Activated naive CD8-positive, alpha-beta T cell treated with anti-CD3 and anti-CD28 coated beads, Interleukin-2, amount 50 U/mL, for 24 hours (primary cell): ENCODE measurements at places on chromosomes 13 and 19.

DNA sequence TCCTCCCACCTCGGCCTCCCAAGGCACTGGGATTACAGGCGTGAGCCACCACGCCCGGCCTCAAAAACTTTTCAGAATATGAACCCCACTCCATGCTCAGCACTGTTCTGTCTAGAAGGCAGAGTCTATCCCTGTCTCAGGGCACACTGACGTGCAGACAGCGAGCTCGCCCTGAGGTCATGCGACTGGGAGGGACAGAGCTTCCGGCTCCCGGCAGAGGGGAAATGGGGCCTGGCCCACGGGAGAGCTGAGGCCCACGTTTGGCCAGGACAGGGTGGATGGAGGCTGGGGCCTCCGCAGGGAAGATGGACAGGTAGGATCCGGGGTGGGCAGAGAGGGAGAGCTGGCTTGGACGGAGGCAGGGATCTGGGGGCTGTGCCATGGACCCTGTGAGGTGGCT is 2.8 kb upstream of the AZU1 start:
- DNase-seq: no peak

DNA sequence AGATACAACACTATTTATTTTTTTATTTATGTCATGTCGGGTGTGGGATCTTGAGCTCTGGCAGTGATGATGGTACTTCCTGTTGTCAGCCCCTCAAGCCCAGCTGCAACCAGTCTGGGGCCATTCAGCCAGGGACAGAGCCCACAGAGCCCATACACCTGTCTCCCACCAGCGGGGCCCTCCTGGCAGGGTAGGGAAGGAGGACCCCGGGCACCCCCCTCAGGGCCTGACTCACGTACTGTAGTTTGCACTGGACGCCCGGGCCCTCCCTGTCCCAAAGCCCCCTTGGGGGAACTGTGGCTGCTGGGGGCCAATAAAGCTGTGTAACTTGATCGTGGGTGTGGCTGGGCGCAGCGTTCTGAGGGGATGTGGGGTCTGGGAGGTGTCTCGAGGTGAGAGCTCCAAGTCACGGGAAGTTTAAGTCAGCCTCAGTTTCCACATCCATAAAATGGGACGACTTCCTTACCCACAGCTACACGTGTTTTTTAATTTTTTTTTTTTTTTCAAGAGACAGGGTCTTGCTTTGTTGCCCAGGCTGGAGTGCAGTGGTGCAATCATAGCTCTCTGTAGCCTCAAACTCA is 9.5 kb downstream of the ATG4D start:
- peak; percentile 12 for DNase-seq

- no peak for DNase-seq
Measured at GRCh38 chr19:1369214-1369805, 14.4 kb upstream of the NDUFS7 start.

DNA sequence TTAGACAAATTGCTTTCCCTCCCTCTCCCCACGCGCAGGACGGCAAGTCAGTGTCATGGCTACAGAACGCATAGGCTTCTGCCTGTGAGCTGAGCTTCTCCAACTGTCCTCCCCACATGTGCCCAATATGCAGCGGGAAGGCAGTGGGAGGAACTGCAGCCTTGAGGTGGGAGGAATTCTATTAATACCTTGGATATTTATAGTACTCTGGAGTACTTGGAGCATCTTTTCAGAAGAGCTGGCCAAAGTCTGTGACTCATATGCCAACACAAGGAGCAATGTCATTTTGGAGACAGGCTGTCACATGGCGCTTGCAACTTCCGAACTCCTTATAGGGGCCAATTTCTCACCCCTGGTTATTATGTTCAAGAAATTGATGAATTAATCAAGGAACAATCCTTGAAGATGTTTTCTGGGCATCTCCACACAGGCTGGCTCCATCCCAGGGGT is 245.0 kb upstream of the SERP2 start:
- DNase-seq: no peak

DNA sequence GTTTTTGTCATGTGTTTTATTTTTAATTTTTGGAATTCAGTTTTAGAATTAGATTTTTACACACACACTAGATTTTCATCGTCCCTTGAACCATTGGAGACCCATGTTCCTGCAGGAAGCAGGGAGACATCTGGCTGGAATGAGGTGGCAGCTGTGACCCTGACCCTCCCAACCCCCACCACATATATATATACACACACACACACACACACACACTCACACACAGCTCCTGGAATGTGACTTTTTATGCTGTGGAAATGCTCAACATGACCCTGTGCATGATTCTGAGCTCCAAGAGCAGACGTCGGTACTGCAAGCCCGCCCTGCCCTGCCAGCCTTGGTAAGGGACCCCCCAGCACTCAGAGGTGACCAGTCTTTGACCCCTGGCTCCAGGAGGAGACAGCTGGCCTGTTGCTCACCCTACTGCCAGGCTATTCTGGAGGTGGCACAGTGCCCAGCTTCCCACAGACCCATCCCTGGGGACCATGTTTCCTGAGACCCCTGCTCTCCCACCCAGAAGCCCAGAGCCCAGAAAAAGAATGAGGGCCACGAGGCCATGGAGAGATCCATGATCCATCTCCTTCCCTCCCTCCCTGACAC is 103.2 kb upstream of the VSTM2B start:
- DNase-seq: no peak

GRCh38 chr19:23403581-23404324 is 8.5 kb upstream of the ZNF91 start:
- DNase-seq: no peak
